ENCODE measurements at places on chromosomes 4 and X.
A peak's percentile ranks its signal among the peaks of the same experiment; 100 is the strongest.

GRCh38 chr4:2048831-2049230 lies 10.3 kb upstream of the NAT8L start:
- DNase-seq: no peak

- DNase-seq: peak; percentile 28
Observed at GRCh38 chr4:148444296-148445070, 2.3 kb upstream of the NR3C2 start.

DNA sequence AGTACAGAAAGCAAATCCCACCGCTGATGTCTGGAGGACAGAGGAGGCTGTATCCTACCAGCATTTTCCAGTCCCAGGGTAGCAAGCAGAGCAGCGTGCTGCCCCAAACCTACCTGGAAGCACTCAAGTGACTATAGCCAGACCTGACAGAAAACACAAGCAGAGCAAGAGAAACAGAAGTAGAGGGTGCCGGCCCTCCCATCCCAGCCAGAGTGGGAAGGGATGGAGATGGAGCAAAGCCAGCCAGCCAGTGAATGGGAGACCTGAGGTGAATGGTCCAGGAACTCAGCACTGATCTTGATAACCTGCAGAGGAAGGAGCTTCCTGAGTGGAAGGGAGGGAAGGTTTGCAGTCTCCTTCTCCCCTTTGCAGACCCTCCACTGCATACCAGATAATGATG lies 185.2 kb downstream of the MAML3 start:
- DNase-seq: no peak

DNA sequence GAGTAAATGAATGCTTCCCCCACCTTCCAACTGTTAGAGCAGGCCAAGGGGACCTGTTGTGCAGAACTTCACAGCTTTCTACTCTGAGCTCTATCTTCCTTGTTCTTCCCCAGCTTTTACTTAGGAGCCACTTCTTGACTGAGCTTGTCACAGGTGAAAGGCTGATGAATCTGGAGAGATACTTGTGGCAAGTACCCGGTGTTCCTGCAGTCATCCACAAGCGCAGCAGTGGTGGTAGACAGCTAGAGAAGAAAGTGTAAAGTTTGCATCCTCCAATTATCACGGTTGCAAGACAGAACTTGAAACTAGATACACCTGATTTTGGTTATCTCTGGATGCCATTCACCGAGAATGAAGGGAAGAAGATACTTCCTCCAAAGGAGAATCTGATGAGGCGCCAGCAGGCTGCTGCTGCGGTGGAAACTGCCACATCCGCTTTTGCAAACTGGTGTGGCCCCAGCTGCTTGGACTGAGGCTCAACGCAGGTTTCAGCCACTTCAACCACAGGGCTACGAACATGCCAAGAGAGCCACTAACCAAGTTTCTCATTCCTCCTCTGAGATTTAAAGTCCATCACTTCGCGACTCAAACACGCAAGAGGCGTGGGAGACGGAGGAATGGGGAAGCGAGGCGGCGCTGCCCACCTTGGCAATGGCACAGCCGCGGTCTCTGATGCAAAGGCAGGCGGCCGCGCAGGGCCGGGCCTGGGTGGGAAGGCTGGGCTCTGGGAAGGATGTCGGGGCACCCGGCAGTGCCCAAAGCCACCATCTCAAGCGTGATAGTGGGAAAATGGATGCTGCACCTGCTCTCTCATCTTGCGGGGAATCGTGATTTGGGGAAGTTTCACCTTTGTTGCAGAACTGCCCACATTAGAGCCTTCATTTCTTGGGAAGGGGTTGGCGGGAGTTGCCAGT lies 1.3 kb upstream of the FHIP1A start:
- no peak for DNase-seq

- DNase-seq: no peak
Observed at GRCh38 chrX:2733286-2733685, 18.6 kb upstream of the XG start.

GRCh38 chr4:48899950-48900349 lies 6.6 kb downstream of the OCIAD2 start:
- no peak for DNase-seq

DNA sequence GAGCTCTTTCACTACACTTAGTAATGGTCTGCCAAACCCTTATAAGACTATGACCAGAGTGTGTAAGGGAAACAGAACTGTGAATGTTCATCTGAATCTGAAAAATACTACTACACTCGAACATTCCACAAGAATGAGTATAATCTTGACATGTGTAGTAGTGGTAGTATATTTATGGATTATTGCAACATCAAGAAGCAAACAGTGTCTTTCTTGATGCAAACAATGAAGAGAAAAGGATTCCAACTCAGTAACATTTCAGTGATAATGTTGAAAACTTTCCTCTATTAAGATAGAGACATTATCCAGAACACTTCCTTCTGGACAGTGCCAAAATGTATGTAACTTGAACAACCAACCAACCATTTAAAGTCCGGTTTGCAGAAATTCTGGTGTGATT lies 394.7 kb upstream of the CPEB2 start:
- DNase-seq: no peak

DNA sequence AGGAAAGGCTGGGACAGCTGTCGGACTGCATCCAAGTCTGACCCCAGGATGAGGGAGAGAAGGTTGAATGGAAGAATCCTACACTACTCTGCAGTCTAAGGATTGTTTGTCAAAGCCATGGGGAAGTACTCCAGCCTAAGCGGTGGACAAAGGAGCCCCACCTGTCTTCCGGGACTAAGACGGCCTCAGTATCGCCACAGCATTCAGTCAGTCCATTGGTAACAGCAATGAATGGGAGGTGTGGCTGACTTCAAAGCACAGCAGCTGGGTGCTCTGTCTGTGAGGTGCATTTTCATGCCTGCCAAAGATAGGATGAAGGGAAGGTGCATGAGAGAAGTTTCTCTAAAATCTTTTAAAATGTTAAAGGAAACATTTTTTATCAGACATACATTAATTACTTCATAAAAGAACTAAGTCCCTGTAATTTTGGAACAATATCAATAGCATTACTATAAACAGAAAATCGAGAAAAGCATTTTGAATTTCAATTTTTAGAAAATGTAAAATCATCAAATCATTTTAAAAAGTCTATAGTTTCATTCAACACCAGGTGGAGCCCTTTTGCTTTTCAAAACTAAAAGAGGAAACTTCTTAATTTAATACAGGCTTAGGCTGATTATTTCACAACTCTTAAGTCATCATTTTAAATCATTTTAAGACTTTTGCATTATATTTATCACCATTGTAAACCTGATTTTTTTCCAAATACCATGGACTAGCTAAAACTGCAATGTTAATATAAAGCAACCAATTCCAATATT lies 27.6 kb upstream of the INTU start:
- no peak for DNase-seq

- DNase-seq: no peak
Observed at GRCh38 chr4:66275411-66276038, 605.2 kb upstream of the EPHA5 start.

DNA sequence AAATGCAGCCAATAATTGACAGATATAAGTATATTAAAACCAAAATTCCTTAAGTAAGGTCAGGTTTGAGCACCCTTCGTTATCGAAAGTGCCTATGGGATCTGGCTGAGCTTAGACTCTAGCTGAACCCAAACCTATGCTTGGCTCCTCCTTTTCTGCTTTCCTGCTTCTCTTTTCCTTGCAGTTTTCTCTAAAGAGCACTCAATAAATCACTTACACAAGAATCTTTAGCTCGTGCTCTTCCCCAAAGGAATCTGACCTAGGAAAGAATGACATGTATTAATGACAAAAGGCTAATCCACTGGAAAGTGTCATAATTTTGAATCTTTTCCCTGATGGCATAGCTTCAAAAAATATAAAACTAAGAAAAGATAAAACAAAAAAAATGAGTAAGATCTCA lies 282.7 kb downstream of the DKK2 start:
- no peak for DNase-seq

DNA sequence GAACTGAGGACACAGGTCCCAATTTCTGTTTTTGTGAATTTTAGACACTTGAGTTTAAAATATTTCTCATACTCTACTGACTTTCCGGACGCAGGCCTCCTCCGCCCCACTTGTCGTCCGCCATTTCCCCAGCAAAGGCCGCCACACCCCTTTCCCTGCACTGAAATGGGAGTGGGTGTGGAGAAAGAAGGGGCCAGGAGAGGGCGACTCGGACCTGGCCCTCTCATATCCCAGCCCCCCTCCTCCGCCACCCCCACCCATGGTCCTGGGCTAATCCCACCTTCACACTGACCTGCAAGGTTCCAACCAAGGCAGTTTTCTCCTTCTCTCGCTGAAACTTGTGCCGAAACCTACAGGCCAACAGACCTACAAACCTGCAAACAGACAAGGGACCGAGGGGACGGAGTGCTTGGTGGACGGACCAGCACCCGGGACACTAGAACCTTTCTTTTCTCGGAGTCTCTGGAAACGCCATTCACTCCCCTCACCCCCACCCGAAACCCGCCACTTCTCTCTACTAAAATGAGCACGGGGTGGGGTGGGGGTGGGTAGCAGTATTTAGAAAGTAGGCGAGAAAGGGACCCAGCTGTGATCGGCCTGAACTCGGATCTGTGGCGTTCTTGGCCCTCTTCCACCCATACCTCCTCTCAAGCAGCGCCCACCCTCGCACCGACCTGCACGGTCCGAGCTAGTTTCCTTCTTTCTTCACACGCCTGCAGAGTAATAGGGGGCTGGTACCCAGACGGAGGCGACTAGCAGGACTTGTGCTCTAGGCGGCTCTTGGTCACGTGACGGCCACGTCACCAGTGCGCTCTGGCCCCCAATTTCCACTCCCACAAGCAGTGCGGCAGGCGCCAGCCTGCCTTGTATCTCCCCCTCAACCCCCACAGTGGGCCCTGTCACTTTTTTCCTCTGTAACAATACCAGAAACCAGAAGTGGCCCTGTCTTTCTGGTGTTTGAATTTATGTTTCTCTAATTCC lies at the start of gene ARMCX6:
ARMCX6 (minus strand) TSS at position 790 of the 981 bp plus-strand sequence. CDS start 1,380 bp downstream, outside the sequence.
- peak; percentile 60 for DNase-seq

GRCh38 chr4:146435962-146436361 lies 85.8 kb downstream of the SLC10A7 start:
- DNase-seq: no peak

- no peak for DNase-seq
Observed at GRCh38 chr4:58261526-58261925, 1151.3 kb upstream of the IGFBP7 start.

DNA sequence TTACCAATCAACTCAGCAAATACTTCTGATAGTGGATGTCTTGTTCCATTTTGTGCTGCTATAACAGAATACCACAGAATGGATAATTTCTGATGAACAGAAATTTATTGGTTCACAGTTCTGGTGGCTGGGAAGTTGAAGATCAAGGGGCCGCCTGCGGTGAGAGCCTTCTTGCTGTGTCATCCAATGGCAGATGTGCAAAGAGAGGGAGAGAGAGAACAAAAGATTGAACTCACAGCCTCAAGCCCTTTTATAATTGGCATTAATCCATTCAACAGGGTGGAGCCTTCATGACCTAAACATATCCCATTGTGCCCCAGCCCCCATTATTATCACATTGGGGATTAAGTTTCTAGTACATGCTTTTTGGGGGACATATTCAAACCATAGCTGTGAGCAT lies 86.1 kb downstream of the ADGRG4 start:
- DNase-seq: no peak

GRCh38 chrX:75155447-75155826 lies 646 bp downstream of the ABCB7 start:
- DNase-seq: no peak

DNA sequence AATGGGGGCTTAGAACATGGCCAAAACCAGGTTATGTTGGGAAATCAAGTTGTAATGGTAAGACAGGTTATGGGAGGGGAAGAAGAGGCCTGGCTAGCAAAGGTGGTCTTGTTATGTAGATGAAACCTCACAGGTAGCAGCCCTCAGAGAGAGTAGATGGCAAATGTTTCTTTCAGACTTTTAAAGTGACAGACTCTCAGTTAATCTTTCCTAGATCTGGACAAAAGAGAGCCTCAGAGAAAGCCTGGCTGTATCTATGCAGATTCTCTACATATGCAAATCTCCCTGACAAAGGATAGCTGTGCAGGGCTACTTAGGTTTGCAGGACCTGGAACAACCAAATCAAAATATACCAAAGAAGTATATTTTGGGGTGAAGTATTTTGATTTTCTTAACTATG lies 284.1 kb upstream of the AMOT start:
- DNase-seq: no peak

DNA sequence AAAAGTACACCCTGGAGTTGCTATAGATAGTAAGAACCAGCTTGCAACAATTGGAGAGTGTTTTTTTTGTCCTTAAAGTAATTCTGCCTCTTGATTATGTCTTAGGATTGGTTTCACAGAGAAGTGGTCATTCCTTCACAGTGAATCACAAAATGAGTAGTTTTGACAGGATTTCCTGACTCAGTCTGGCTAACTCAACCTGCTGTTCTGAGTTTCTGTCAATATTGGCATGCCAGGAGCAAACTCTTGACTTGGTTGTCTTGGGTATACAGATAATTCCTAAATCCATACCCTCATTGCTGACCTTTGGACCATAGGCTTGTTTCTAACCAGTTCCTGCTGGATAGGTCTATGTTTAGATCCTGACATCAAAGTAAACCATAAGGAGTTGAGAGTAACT lies 9.4 kb downstream of the FHIP1A start:
- DNase-seq: no peak

DNA sequence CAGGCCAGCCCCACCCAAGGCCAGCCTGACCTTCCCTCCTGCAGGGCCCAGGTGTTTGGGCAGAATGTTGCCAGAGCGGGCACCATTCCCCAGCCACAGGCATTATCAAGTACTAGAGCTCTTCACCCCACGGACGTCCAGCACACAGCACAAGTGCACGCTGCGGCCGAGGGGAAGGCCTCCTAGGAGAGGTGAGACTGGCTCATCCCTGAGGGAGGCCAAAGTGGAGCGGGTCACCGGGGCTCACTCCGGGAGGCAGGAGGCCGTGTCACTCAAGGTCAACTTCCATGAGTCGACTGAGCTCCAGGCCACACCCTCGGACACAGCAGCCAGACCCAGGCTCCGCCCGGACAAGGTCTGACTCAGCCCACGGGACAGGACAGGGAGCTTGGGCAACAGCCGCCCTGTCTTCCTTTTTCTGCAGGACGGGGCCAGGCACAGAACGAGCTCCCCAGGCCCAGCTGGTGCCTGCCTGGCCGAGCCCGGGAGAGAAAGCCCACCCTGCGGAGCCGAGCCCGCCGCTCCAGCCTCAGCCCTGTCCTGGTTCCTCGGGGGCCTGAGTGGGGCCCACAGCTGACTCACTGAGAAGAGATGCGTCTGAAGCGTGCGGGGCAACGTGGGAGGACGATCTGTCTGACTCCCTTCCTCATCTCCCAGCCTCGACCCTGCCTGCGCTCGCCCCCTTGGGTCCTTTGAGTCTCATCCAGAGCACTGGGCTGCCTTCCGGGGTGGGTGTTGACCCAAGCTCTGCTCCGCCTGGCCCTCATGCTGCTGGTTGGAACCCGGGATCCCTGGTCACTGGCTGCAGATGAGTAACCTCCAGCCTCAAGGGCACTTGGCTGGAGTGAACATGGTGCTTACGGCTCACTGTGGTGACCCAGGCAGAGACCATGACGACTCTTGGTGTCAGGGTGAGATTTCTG lies 1.6 kb downstream of the SLC49A3 start:
- DNase-seq: no peak

DNA sequence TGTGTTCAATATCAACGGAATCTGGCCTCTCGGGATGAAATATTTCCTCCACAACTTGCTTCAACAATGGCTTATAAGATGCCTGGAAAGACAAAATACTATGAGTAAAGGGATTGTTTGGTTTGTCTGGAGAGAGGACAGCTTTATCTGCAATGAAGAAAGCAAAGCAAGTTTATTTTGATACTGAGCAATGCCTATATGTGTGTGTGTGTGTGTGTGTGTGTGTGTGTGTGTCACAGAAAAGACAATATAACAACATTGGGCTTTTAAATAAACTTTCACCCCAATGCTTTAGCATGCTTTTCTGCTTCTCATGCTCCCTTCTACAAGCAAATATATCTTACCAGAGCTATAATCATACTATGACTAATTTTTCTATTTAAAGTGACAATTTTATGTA lies 45.4 kb downstream of the RASL11B start:
- DNase-seq: no peak

- no peak for DNase-seq
Observed at GRCh38 chrX:127124871-127125270, 305.3 kb downstream of the PRR32 start.
